Progenitor cell of endocrine pancreas (in vitro differentiated cells): ENCODE measurements at places on chromosomes 7 and 10. TPM values are rescaled to one million over a fixed set of nuclear protein-coding genes. Genes with fewer than 3 reads are reported as not detected.

GRCh38 chr10:62814756-62815380, 1.3 kb downstream of the EGR2 start:
- peaks cover 79% of the 10 kb centered on the region for H3K27me3 ChIP-seq
- H3K4me1 ChIP-seq: peaks cover 19% of the 10 kb centered on the region
- no peaks in the 10 kb centered on the region for H3K36me3 ChIP-seq
- H3K27ac ChIP-seq: no peak overlapping the region
- DNase-seq: no peak

DNA sequence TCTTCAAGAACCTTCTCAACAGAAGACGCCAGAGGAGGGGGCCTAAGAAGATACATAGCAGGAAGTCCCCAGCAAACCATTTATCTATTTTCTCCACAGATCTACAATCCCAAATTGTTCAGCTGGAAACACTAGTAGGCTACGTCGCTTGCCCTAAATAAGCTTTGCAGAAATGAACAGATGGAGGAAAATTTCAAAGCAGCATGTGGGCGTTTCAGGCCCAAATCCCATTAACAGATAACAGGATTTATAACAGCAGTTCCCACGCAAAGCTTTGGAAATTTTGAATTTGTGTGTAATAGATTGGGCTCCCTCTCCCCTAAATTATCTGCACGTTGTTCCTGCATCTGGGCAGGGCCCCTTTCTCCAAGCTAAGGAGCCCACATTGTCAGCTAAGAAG, 60.6 kb upstream of the FRMD4A start:
- H3K4me3 ChIP-seq: no peak overlapping the region
- peaks cover 3% of the 10 kb centered on the region for H3K27me3 ChIP-seq

- no peak overlapping the region for H3K4me3 ChIP-seq
- H3K27ac ChIP-seq: no peak overlapping the region
- DNase-seq: no peak
Observed at GRCh38 chr7:147911201-147911601, 679.4 kb upstream of the C7orf33 start.

The NPY4R gene
- 0.67 and 0.71 TPM in 2 replicates for total RNA-seq
